ENCODE measurements at places on chromosomes 12 and 14. TPM values are rescaled to one million over a fixed set of nuclear protein-coding genes. Genes with fewer than 3 reads are reported as not detected.

Gene PROX2
- polyA plus RNA-seq, result 0.03 TPM

Gene RAB35
- polyA plus RNA-seq, result 33.4 TPM

Gene MEG3
- 0.17 TPM for polyA plus RNA-seq

Gene NELL2
- polyA plus RNA-seq, result 56.8 TPM

Gene PTCSC3
- polyA plus RNA-seq, result not detected

Gene GPR132
- 0.28 TPM for polyA plus RNA-seq

Gene CACNA2D4
- 0.44 TPM for polyA plus RNA-seq

Gene TRHDE
- 1.3 TPM for polyA plus RNA-seq

Gene POLE2
- 41.7 TPM for polyA plus RNA-seq

Gene CCDC88C
- 19.5 TPM for polyA plus RNA-seq

Gene TIMELESS
- 19.9 TPM for polyA plus RNA-seq

Gene RNASE2
- polyA plus RNA-seq, result not detected

- DNase-seq, result no peak
Observed at GRCh38 chr12:6229224-6230218, 29.3 kb downstream of the CD9 start.

- no peak for DNase-seq
Observed at GRCh38 chr14:92955381-92955780, 32.4 kb downstream of the CHGA start.

- no peak for DNase-seq
Observed at GRCh38 chr12:119373001-119373400, 38.5 kb downstream of the CCDC60 start.

DNA sequence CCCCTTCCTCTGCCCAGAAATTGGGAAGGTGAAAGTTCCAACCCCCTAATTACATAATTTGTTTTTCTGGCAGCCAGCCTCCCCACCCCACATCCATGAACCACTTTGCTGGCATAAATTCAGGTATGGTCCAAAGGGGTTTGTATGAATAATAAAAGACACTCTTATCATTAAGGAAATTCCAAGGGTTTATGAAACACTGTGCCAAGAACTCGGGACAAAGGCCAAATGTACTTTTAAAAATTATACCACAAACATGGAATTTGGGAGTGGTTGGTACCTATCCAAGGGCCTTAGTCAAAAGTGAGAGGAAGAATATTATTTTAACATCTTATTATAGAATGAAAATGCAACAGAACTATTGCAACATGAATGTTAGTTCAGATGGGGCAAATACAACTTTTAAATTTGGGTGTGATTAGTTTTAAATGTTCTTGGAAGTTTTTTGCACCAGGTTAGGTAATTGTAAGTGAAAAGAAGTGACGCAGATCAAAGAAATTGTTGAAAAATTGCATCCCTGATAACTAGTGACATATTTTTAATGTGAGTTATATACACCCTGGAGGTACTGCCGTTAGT is 217.8 kb downstream of the TMEM117 start:
- DNase-seq, result no peak

- DNase-seq, result no peak
Observed at GRCh38 chr14:41875116-41875515, 268.4 kb downstream of the LRFN5 start.

DNA sequence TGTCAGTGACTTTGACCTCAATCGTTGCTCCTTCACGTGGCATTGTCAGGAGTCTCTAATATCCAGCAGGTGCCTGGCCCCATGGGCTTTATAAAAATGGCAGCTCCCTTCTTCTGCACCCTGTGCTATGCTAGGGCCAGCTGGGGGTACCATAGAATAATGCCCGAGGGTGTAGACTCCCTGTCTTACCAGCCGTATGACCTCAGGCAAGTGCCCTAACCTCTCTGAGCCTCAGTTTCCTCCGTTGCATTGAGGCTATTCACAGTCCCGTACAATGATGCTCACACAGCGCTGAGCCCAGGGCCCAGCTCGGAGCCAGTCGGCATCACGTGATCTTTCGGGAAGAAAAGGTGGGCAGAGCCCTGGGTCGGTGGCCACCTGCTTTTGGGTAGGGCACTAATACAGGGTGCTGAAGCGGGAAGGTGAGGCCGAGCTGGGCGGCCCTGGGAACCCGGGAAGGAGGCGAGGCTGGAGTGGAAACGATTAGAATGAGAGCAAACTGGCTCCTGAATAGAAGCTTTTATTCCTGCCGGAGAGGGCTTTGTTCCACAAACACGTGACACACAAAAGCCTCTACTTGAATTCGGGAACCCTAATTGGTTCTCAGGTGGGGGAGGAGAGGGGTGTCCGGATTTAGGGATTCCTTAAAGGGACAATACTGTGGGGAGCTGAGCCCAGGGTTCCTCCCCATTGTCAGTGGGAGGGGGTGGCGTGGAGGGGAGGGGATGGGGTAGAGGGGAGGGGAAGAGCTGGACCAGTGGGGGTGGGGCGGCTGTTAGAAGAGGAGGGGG is 19.9 kb upstream of the MSI1 start:
- DNase-seq, result peak; percentile 71

DNA sequence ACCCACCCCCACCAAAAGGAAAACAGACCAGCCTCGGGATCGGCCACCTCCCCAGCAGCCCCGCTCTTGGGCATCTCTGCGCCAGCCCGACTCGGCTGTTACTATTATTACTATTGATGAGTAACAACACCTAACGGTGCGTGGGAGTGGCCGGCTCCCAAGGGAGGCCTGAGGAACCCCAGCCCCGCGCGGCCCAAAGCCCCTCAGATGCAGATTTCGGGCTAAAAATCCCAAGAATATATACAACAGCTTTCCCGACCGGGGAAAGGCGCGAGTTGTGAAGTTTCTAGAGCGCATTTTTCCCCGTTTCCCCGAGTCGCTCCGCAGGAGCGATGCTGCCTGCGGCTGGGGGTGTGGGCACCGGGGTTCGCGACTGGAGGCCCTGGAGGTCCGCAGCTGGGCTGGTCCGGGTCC is 565 bp downstream of the NT5DC3 start:
- no peak for DNase-seq

GRCh38 chr14:103480595-103480994 is 42.0 kb downstream of the CKB start:
- no peak for DNase-seq

- no peak for DNase-seq
Observed at GRCh38 chr14:100746326-100746725, 19.6 kb downstream of the DLK1 start.

DNA sequence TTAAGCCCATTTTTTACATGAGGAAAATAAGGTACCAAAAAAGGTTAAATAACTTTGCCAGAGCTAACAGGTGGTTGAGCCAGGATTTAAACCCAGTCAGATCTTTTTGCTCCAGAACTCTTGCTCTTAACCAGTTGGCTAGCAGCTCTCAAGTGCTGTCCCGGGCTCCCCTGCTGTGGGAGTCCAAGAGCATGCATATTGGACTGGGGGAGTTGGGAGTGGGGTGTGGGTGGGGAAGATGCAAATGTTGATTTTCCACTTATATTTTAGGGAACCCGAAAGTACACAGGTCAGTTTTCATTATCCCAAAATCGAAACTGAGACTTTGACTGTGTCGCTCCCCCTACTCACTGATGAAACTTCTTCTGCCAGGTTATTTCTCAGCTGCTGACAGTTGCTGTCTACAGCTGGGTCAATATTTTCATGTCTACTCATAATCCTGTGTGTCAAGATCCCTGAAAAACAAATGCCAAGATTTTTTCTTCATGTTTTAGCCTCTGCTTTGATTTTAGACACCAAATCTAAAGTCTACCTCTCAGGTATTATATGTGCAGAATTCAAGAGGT is 172.3 kb upstream of the TMPO start:
- DNase-seq, result no peak

- no peak for DNase-seq
Observed at GRCh38 chr12:130680451-130680990, 35.6 kb downstream of the RIMBP2 start.

GRCh38 chr12:43407816-43408645 is 144.0 kb downstream of the ADAMTS20 start:
- no peak for DNase-seq

DNA sequence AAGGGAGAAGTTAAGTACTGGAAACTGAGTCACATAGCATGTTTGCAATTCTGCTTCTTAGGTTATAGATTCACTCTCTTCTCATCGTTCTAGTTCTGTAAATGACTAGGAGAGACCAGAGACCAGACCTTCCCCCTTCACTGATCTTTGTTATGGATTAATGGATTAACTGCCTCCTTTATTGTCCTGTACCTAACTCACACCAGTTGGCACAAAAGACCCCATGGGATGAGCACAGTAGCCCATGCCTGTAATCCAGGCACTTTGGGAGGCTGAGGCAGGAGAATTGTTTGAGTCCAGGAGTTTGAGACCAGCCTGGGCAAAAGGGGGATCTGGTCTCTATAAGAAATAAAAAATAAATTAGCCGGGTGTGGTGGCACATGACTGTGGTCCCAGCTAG is 20.8 kb downstream of the BCAT1 start:
- DNase-seq, result no peak

- DNase-seq, result no peak
Observed at GRCh38 chr14:20388159-20388558, 25.1 kb downstream of the TEP1 start.

GRCh38 chr14:88023658-88024187 is 18.8 kb downstream of the GPR65 start:
- no peak for DNase-seq

GRCh38 chr14:34776611-34777010 is 62.2 kb upstream of the CFL2 start:
- no peak for DNase-seq

GRCh38 chr12:92242907-92243306 is 97.3 kb upstream of the BTG1 start:
- no peak for DNase-seq

DNA sequence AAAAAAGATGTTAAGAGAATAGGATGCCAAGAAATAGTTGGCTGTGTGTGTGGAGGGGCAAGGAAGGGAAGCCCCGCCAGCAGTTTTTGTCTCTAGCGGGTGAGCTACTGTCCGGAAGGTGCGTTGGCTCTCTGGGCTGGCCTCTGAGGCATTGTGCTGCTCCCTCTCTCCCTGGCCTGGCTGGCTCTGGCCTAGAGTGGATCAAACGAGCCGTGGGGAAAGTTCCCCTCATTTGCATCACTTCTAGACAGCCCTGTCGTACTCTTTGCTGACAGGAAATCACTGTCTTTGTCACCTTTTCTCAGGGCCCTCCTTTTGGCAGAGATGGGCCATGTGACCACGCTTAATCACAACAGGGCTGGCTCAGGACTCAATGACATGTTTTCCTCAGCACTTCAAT is 236.1 kb upstream of the NPAS3 start:
- DNase-seq, result peak; percentile 51

GRCh38 chr14:79420725-79421124 is 790.6 kb downstream of the DIO2 start:
- no peak for DNase-seq

- DNase-seq, result no peak
Observed at GRCh38 chr12:40446385-40446784, 221.6 kb downstream of the LRRK2 start.

- no peak for DNase-seq
Observed at GRCh38 chr12:126742241-126742641, 1524.7 kb upstream of the TMEM132C start.

- peak; percentile 48 for DNase-seq
Observed at GRCh38 chr12:81245907-81246570, 168.2 kb downstream of the ACSS3 start.

- DNase-seq, result no peak
Observed at GRCh38 chr12:50542448-50542847, 37.7 kb downstream of the DIP2B start.

DNA sequence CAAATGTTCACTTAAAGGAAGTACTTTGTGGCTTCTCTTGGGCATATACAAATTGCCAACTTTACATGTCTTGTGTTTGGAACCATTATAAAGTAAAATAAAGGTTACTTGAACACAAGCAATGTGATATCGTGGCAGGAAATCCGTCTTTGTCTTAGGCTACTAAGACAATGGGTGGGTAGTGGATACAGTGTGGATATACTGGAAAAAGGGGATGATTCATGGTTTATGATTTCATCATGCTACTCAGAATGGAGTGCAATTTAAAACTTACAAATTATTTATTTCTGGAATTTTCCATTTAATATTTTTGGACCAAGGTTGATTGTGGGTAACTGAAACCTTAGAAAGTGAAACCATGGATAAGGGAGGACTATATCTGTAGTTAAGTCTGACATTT is 48.4 kb downstream of the MYRFL start:
- DNase-seq, result no peak

DNA sequence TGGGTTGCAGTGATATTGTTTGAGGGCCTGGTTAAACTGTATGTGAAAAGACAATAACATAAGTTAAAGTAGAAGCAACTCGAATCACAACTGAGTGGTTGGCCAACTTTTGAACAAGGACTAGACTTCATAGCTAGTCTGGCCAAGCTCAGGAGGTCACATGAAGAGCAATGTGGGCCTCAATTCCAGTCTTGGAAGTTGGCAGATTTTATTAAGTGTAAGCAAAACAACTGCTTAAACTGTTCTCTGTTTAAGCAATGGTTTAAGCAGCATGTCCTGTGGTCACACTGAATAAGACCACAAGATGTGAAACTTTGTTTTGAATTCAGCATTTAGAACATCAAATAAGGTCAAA is 100.4 kb downstream of the TMTC3 start:
- no peak for DNase-seq

GRCh38 chr14:87756661-87757060 is 236.3 kb downstream of the GALC start:
- DNase-seq, result no peak

DNA sequence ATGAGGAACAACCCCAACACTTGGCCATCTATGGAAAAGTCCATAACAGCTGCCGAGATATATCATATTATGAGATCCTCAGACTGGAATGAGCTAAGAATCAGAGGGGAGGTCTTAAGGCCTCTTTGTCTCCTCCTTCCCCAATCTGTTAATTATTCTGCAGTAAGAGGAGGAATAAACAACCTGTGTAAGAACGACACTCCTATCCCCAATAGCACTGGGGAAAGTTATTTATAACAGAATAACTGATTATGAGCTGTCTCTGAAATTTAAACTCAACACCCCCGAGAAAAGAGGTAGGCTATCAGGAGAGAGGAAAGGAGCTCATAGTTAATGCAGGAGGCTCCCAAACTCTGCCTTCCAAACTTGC is 68.0 kb downstream of the NIN start:
- DNase-seq, result no peak

- no peak for DNase-seq
Observed at GRCh38 chr12:76688631-76689030, 75.3 kb upstream of the ZDHHC17 start.

All from H1 (cell line).